SK-N-SH treated with all-trans-retinoic acid at 6 μM for 48 hours (cell line): ENCODE measurements at places on chromosomes 4 and X.
A peak's percentile ranks its signal among the peaks of the same experiment; 100 is the strongest.

GRCh38 chrX:102651242-102652011 lies at the start of gene GPRASP1:
Gene GPRASP1, plus strand, starts transcription at chrX:102651483. Its CDS starts 2,431 bp downstream, at chrX:102653914.
- peak; percentile 86 for ATAC-seq

- no peak; the same call in 2 of the 3 replicates for ATAC-seq
These were observed 2302.5 kb downstream of the ARAP2 start for GRCh38 chr4:33941854-33942253.

DNA sequence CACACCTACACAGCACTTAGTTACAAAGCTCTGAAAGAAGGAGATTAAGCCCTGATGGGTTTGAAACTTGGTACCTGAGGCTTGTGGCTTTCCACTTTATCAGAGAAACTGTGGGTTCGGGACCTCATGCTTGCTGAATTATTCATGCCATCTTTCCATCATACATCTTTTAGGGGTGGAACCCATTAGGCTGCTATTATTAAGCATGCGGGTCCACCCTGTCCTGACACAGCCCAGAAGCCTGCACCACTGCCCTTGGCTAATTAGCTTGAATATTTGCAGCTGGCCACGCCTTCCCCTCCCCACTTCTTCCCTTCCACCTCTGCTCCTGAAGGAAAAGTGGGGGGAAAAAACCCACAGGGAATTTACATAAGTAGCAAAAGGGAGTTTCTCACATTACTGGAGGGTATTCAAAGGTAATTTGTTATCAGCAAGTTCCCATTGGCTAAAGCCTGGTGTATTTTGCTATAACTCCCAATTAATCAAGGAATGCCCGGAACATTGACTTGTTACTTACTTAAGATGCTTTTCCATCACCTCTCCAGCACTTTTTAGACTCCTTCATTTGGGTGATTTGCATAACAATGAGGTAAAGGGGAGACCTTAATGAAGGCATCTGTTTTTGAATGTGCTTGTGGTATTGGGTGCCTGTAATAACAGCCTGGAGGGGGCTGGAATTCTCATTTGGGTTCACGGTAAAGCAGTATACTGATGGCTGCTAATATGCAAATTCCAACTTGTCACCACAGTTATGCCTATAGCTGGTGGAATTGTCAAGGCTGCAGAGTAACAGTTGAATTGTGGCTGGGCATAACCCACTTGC lies 231.7 kb upstream of the GATB start:
- ATAC-seq = no peak

DNA sequence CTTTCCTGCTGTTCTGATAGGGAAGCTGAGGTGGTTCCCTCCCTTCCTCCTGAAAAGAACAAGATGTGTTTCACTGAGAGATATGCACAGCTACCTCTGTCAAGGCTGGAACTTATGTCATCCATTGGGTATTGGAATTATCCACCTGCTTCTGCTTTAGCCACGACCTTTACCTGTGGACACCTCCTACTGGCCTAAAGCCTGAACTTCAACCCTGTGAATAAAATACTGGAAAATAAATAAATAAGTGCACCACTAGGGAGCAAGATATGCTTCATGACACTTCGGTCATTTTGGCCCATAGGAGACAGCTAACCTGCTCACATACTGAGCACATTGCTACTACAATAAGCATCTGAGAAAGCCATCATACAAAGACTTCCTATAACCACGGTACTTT lies 419.9 kb upstream of the NWD2 start:
- ATAC-seq = no peak

GRCh38 chr4:91304292-91304691 lies 999.5 kb upstream of the GRID2 start:
- ATAC-seq = no peak

DNA sequence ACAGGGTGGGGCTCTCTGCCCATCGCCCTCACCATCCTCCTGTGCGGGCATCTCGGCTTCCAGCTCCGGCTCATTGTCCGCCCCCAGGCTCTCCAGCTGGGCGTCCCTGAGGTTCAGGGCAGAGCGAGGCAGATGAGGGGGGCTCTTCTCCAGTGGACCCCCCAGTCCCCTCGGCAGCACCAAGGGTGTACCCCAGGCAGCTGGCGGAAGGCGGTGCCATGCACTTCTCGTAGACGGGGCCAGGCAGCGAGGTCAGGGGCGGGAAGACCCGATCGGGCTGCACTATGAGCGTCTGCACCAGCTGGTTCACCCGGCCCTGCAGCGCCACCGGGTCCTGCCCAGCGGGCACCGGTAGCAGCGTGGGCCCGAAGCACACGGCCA lies 5.5 kb downstream of the AVPR2 start:
- no peak for ATAC-seq

- no peak for ATAC-seq
These were observed 101.1 kb downstream of the ADGRL3 start for GRCh38 chr4:61301271-61301670.

- ATAC-seq = peak; percentile 96
These were observed at the start of gene SRPX2 for GRCh38 chrX:100643956-100644860. Gene SRPX2, plus strand, starts transcription at chrX:100644199. Its CDS starts 2,124 bp downstream, at chrX:100646323.

DNA sequence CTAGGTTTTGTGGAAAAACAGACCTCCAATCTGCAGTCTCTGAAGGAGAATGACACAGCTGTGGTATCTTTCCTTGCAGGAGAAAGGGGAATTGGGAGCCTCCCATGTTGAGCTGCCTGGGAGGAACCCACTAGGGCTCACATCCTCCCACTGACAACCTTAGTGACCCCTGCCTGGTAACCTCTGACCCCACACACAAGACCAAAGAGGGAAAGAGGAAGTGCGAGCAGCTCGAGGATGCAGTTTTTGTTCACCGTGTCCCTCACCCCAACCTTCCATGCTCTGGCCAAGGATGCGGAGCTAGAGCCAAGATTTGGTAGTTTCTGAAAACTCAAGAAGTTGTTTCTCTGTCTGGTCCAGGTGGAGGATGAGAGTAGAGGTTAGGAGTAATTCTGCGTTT lies 5.4 kb upstream of the ZXDA start:
- ATAC-seq = no peak

GRCh38 chr4:25970226-25970675 lies 56.2 kb downstream of the SMIM20 start:
- no peak for ATAC-seq

DNA sequence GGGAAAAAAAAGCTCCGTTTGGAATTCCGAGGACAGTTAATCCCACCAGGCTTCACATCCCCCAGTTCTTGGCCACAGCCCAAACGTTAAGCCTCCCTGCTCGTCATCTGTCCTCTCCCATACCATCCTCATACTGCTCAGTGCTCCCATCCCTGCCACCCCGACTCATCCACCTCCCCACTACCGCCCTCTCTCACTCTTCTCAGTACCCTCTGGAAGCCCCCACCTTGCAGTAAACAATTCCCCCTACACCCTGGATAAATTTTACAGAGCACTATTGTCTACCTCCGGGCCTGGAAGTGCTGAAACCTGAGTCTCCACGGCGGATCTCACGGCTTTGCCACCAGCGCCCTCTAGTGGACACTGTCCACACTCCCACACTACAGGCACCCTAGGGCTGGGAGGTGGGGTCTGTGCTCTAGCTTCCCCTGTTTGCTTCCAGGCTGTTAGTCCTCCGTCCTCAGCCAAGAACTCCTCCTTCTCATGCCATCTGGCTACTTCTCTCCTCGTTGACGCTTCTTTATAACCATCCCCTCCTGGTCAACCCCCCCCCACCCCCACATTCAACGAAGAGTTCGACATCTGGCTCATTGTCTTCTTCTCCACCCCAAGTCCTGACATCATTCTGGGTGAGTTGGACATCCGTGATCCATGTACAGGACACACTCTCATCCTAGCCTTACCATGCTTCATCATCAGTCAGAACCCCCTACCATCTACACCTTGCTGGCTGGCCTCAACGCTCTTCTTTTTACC lies 54.5 kb downstream of the RTL9 start:
- peak; percentile 96 for ATAC-seq

- peak; percentile 91 for ATAC-seq
These were observed 6.1 kb upstream of the PDHA2 start for GRCh38 chr4:95833711-95834194.

GRCh38 chr4:7857238-7857701 lies 82.4 kb downstream of the AFAP1 start:
- peak; percentile 75 for ATAC-seq

DNA sequence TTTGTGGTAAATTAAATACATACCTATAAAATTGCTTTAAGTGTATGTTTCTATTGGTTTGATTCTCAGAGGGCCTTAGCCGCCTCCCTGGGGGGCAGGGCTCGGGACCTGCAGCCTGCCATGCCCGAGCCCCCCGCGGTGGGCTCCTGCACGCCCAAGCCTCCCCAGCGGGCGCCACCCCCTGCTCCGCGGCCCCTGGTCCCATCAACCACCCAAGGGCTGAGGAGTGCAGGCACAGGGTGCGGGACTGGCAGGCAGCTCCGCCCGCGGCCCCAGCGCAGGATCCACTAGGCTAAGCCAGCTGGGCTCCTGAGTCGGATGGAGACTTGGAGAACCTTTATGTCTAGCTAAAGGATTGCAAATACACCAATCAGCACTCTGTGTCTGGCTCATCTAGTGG lies 108.3 kb upstream of the INPP4B start:
- ATAC-seq = no peak

DNA sequence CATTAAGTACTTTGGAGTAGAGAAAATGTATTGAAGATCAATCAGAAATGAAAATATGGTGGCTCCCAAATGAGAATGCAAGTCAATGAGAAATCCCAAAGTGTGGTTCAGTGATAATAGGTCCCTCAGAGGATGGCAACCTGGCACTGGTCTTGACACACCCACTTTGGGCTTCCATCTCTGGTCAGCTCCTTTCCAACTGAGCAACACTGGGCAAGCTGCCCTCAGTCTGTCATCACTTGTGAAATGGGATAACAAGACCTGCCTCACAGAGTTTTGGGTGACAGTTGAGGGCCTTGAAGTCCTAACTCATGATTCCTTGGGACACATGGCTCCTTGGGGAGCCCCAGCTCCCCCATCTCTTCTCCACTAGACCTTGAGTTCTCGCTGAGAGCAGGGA lies 29.0 kb upstream of the MAMLD1 start:
- no peak for ATAC-seq
